ENCODE measurements at places on chromosomes 7 and 10.
A peak's percentile ranks its signal among the peaks of the same experiment; 100 is the strongest.

DNA sequence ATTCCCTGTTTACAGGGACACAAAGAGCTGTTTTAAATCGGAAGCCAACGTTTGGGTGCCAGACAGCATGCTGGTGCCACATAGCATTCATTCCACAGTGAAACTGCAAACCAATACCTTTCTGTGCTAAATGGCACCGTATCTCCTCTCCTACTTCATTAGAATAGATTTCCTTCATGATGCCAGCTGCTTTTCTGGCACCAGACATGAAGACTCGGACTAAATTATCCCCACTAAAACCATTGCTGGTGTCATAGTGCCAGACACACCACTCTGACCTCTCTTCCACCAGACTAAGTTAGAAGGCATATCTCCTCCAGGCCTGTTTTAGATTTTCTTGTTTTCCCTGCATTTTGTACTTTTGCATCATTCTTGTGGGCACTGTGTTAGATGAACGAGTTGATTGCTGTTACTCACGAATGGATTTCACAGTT is 155.1 kb downstream of the ETV1 start:
- DNase-seq: no peak

- no peak for DNase-seq
These were observed 24.7 kb upstream of the ADCYAP1R1 start for GRCh38 chr7:31027161-31027965.

DNA sequence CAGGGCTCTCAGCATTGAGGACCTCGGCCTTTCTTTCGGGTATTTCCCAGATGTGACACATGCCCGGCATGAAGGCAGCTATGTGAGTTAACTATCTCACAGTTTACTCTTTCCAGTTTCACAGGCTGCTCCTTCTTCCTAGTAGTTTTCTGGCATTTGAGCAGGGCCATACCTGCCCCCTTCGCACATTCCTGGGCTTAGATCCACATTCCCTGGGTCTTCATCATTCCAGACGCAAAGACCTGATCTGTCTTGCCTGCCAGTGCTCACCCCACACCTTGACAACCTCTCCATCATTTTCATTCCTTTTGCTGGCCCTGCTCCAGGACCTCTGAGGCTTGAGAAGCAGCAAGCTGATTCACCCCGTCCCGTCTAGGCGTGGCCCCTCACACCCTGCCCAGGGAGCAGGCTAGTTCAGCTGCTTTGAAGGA is 227.5 kb downstream of the WDR11 start:
- DNase-seq: no peak

DNA sequence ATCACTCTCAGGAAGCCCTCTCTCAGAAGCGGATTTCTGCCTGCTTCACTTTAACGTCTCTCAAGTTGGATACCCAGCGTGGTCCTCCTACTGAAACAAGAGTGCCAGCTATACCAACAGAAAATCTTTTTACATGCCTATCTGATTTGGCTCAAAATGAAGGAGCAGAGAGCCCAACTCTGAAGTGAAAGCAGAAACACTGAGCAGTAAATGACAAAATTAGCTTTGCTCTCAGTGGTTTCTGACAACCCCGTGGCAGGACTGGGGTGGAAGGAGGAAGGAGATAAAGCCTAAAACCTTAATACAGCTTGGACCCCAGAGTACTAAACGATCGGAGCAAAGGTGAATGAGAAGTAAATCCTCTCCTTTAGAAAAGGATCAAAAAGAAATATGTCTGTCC is 25.1 kb upstream of the GPR37 start:
- no peak for DNase-seq

DNA sequence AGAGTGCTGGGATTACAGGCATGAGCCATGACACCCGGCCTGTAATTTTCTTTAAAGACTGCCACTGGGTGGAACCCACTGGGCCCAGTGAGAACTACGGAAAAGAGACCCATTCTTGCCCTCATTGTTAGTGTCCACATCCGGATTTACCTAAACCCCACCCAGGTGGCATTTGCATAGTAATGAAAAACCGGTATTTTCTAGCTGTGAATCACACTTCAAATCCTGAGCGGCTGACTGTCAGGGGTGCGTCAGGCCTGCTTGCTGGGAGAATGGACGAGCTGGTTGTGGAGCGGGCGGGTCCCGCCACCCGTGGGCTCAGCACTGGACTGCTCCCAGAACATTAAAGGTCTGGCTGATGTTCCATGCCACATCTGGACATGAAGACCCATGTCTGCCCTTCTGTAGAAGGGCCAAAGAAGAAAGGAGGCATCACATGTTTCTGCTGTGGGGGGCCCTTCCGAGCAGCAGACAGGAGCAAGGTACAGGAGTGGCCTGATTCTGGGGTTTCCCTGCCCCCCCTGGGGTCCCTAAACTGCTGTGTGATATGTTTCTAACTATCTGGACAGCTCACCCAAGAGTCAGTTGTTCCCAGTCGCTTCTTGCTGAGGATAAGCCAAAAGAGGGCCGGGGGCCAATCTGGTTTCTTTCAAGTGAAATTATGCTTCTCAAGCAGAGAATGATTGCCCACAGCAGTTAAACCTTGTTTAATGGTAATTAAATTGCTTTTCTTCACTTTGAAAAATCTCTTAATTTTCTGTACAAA is 46.4 kb downstream of the KIAA1217 start:
- no peak for DNase-seq

DNA sequence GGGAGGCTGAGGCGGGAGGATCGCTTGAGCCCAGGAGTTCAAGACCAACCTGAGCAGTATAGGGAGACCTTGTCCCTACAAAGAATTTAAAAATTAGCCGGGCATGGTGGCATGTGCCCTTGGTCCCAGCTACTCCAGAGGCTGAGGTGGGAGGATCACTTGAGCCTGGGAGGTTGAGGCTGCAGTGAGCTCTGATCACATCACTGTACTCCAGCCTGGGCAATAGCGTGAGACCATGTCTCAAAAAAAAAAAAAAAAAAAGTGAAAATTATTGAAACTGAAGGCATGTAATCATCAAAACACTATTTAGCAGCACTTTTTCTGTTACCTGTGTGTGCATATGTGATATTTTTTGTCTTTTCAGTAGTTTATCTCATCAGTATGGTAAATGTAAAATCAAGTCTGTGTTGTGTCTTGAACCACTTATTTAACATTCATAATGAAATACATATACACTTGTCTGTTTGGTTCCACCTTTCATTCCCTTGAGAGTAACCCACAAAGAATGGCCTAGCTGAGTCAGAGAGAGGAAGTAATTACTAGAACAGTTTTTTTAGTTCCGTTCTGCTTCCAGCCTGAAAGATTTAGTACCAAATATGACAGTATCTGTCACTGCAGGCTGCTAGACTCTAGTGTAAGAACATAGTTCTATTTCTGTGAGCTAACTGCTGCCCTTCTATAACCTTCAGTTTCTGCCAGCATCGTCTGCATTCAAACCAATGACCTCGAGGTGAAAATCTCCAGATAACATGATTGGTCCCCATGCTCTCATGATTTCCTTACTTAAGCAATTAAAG is 68.6 kb downstream of the MMRN2 start:
- DNase-seq: no peak

GRCh38 chr7:156463280-156463679 is 177.3 kb upstream of the RNF32 start:
- DNase-seq: no peak

DNA sequence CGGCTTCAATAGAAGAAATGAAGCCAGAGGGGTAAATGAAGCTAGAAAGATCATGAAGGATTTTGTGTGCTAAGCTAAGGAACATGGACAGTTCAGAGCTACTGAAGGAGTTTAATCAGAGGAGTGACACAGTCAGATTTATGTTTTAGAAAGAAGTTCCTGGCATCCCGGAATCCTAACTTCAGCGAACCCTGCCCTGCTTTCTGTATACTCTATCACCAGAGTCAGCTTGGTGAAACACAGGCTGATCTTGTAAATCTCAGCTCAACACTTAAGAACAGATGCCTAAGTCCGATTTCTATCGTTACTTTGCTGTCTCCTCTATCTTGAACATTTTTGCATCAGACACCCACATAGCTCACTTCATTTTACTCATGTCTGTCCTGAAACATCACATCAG is 9.1 kb downstream of the AHR start:
- no peak for DNase-seq

GRCh38 chr7:64908358-64908757 is 5.3 kb downstream of the ZNF273 start:
- no peak for DNase-seq

GRCh38 chr10:49335364-49335972 is 36.5 kb downstream of the C10orf71 start:
- no peak for DNase-seq

- no peak for DNase-seq
These were observed 4.2 kb downstream of the CTBP2 start for GRCh38 chr10:125156196-125156595.

DNA sequence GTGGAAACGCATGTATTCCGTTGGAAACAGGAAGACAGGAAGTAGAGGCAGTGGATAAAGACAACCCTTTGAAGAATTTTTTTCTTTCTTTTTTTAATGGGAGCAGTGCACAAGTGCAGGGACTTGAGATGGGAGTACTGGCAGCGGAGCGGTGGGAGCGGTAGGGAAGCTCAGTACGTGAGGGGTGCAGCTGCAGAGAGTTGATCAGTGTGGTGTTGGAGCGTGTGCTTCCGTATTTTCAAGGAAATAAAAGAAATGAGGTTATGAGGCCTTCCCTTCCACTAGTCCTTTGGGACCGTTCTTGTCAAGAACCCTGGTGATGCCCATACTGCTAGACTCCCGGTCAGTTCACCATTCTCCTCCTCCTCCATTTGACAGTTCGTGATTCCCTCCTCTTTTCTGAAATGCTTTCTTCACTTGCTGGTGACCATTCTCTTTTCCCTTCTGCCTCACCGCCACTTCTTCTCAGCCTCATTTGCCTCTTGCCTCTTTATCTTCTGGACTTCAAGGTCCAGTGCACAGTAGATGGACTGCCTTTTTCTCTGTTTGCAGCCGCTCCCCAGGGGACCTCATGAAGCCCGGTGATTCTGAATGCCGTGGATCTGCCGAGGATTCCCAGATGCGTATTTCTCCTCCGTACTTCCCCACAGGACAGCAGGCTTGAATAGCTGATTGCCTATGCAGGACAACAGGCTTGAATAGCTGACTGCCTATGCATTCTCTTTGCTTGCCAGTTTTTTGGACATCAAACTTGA is 39.1 kb upstream of the TMEM236 start:
- DNase-seq: no peak

GRCh38 chr10:70234668-70235447 is 1.6 kb upstream of the PPA1 start:
- DNase-seq: no peak

DNA sequence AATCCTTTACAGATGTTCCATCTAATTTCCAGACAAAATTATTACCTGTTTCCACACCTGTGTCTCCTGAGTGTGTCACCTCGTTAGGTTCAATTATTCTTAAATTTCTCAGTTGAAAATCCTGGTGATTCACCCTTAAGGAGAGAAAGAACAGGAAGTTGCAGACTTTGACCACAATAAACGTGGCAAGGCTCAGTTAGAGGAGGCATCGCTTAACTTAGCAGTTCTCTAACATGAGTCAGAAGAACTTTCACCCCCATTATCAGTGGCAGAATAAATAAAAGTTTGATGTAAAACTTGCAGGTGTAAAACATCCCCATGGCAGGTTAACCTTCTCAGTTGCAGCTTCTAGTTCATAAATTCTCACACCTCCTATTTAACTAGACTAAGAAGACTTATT is 8.3 kb downstream of the XPNPEP1 start:
- DNase-seq: peak; percentile 37

GRCh38 chr7:111090846-111091245 is at the start of gene LRRN3:
Gene LRRN3, plus strand, starts transcription at chr7:111091127. Its CDS starts 31,646 bp downstream, at chr7:111122773.
- DNase-seq: peak; percentile 54

DNA sequence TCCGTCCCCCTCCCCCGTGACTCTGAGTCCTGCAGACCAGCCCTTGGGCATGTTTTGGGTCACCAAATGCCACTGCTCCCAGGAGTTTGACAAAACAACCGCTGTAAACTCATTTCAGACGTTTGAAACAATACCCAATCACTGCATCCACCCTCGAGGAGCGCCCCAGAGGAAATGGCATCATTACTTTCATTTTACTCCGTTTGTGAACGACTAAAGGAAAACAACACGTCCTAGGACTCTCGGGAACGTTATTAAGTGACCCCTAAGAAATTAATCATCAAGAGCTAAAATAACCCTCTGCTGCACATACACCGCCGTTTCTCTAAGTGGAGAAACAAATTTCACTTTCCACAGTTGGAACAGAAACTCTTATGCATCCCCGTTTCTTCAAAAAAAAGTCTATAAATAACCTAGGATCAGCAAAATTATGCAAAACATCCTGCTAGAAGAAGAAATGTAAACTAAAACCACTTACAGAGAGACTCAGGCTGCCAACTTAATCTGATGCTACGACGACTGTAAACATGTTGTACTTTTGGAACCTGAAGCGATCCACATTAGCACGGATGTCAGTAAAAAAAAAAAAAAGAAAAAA is 109.9 kb upstream of the EFCAB10 start:
- peak; percentile 39 for DNase-seq

DNA sequence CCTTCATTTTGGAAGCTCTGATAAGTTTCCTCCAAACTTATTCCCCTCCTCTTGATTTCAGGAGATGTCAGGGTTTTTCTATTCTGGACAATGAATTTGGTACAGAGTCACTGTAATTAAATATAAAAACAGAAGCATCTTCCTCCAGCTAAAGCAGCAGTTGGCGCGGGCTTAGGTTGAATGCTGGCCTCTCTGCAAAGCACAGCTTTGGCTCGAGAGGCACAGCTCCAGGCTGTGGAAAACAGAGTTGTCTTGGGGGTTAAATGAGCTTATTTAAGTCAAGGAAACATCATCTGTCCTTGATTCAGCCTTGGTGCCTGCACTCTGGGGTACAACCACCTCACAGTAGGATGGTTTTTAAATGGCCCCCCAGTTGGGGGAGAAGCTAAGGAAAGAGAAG is 35.0 kb upstream of the PDCD4 start:
- DNase-seq: no peak

DNA sequence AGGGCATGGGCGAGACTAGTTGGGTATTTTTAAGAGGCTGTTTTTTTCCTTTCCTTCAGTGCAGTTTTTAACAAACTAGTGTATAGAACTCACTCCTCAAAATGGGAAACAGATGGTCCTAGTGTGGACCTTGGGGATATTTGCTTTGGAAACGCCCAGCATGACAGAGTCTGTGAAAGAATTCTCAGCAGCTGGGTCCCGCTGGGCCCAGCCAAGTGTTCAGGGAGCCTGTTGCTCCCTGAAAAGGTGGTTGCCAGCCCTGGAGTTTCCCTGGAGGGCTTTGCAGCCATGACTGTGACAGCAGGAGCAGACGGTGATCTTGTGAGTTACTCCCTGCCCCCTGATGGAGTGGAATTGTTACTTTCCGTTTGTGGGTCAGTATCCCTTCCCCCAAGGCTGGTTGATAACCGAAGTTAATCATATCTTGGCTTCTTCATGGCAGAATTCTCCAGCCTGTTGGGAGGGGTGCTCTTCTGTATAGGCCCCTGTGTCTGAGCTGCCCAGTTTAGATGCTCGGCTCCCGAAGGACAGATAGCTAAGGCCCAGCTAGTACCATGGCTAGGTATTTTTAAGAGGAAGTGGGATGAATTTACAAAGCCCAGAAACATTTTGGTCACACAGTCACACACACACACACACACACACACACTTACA is 278.6 kb upstream of the HABP2 start:
- no peak for DNase-seq

DNA sequence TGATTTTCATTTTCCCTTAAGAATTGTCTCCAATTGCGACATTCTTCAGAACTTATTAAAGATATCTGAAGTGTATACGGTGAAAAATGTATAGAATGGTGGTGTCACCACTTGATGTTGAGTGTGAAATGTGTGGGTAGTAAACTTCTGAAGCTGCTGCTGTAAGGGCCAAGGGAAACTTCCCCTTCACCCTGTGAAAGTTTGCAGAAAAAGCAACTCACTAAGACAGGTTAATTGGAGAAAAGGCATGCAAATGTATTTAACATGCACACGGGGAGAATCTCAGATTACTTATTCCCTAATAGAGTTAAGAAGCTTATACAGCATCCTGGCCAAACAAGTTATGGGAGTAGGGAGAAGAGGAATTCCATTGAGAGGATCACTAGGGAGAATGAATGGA is 173.0 kb downstream of the NSUN6 start:
- DNase-seq: no peak

Data from activated naive CD4-positive, alpha-beta T cell treated with anti-CD3 and anti-CD28 coated beads, Interleukin-2, amount 50 U/mL, for 16 hours (primary cell).